ENCODE measurements at places on chromosomes 5 and 9.

DNA sequence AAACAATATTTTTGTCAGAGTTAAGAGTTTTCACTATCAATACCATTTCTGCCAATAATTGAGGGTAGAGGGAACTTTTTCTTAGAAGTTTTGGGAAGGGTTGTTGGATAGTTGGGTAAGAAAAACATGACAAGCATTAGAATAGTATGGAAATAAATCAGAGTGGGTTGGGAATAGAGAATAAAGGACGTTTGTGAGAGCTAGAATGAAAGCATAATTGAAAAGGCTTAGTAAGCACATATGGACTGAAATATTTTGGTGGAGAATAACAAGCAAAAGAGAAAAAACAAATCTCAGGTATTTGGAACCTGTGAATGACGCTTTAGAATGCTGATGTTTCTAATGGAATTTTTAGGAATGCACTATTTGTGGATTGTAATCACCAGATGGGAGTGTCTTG is 262.9 kb upstream of the EDIL3 start:
- no peak for DNase-seq

DNA sequence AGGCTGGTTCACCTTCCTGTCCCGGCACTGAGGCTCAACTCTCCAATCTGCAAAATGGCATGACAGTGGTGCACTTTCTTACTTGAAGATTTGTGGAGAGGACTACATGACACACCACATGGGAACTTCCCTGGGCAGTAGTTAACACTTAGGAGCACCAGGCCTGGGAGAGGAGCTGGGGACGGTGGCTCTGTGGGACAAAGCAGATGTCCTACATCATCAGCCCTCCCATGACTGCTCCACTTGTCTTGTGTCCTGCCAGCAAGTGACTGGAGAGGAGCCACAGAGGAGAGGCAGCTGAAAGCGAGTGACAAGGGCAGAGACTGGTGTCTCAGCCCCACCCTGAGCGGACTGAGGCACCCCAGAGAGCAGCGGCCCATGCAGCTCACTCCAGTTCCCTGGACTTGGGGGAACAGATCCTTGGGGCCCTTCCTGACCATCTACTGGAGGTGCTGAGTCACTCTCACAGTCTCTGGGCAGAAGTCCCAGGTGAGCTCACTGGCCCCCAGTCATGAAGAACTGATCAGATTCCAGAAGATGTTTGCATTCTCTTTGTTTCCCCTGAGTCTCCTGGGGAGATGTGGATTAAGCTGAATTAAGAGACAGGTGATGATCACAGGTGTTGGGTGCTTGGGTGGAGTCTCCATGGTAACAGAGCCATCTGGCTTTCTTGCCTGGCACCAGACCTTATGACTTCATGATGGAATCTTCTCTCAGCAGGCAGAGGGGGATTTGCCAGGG is 13.2 kb upstream of the SLC25A48 start:
- no peak for DNase-seq

DNA sequence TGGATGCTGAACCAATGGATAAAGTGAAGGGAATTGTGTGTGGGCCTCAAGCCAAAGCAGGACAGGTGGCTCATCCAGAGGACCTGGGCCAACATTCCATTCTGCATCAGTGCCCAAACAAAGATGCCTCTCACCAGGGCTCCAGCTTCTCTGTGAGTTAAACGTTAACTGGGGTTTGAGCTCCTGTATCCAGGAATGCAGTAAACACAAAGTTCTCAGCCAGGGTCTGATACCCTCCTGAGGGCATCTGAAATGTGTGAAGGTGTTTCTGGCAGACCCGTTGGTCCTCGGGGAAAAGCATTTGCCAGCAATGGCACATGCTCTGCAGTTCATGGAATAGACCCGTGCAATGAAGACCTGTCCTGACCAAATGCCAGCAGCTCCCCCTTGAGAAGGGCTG is 33.9 kb upstream of the AOPEP start:
- DNase-seq = no peak

DNA sequence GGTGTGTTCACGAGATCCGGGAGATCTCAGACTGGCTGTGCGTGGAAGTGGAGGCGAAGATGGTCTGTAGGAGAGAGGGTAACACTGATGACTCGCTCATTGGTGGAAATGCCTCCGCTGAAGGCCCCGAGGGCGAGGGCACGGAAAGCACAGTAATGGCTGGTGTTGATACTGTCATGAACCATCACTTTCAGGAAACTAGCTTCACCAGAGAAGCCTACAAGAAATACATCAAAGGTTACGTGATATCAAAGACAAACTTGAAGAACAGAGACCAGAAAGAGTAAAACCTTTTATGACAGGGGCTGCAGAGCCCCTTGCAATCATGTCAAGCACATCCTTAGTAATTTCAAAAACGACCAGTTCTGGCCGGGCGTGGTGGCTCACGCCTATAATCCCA is 265.7 kb downstream of the GOLPH3 start:
- DNase-seq = no peak

GRCh38 chr9:6931913-6932312 is 174.1 kb downstream of the KDM4C start:
- peak; percentile 83 for DNase-seq

- DNase-seq = no peak
Measured at GRCh38 chr5:169408171-169408570, 107.2 kb upstream of the SLIT3 start.

- DNase-seq = no peak
Measured at GRCh38 chr5:7980881-7981280, 111.9 kb downstream of the MTRR start.

All from AG08395 (cell line).